ENCODE measurements at places on chromosomes 5 and 9.

DNA sequence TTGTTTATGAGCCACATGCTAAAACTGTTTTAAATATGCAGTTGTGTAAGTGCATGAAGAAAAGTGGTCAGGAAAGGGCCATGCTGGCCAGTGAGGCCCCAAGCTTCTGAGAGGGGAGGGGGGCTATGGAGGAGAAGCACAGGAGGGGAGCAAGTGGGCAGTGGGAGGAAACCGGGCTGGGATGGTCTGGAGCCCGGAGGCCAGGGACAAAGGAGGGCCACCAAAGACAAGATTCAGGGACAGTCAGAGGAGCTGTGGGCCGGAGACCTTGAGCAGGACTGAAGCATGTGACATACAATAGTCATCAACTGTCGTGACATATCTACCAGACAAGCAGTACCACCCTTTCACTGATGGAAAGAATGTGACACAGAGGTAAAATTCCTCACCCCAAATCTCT lies 333.2 kb upstream of the IRX1 start:
- DNase-seq = no peak

DNA sequence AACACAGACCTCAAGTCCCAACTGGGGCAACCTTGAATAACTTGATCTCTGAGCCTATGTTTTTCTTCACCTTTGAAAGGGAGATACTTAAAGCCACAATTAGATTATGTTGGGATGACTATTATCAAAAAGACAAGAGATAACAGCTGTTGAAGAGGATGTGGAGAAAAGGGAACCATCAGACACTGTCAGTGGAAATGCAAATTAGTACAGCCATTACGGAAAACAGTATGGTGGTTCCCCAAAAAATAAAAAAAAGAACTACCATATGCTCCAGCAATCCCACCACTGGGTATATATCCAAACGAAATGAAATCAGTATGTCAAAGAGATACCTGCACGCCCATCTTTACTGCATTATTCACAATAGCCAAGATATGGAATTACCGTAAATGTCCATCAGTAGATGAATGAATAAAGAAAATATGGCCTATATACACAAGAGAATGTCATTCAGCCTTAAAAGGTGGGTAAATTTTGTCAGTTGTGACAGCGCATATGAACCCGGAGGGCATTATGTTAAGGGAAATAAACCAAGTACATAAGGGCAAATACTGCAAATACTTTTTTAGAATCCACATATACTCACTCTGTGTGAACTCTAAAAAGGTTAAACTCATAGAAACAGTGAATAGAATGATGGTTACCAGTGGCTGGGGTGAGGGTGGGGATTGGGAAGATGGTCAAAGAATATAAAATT lies 12.7 kb downstream of the FAT2 start:
- no peak for DNase-seq

DNA sequence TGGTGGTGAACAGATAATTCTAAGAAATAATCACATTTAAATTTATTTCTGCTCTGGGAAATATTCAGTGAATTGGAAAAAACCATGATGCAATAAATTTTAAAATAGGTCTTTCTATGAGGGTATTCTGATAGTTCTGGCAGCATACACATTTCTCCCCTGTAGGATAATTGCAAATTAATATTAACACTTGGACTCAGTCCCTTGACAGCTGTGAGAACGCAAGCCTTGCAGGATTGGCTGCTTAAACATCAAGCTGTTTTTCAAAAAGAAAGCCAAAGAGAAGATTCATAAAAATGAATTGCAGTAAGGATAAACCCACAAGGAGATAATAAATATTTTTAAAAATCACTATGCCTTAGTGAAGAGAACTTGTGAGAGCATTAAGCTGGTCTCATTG lies 180.0 kb downstream of the MTRR start:
- DNase-seq = no peak

- no peak for DNase-seq
Measured at GRCh38 chr5:56589481-56589860, 225.9 kb upstream of the MAP3K1 start.

DNA sequence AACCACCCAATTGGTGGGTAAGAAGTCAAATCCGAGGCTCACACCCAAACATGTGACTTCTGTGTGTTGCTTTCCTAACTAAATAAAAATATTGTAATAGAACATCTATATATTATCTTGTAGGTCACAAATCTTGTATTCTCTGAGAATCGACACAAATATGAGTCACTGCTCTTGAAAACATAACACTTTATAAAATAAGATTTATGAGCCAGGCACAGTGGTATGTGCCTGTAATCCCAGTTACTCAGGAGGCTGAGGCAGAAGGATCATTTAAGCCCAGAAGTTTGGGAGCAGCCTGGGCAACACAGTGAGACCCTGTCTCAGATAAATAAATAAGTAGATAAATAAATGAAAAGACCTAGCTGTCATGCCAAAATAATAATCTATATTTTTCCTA lies 624.1 kb downstream of the ANXA1 start:
- no peak for DNase-seq
